IMR-90 (cell line): ENCODE measurements at places on chromosomes 5 and 9. TPM values are rescaled to one million over a fixed set of nuclear protein-coding genes. Genes with fewer than 3 reads are reported as not detected.

The TMEM252 gene
- total RNA-seq, result not detected in 2 replicates

The LRRC14B gene
- not detected in 2 replicates for total RNA-seq

The FAM78A gene
- under 0.01 and 0.18 TPM in 2 replicates for total RNA-seq

The SPINK13 gene
- not detected in 2 replicates for total RNA-seq

The F2RL2 gene
- total RNA-seq, result 18.1 and 21.7 TPM in 2 replicates

The SLC36A3 gene
- total RNA-seq, result not detected in 2 replicates

The ENHO gene
- not detected in 2 replicates for total RNA-seq

The DBH gene
- total RNA-seq, result not detected in 2 replicates

The SEMA4D gene
- 0.56 and 0.90 TPM in 2 replicates for total RNA-seq

The RMI1 gene
- 6.8 and 12.8 TPM in 2 replicates for total RNA-seq

The MYOZ3 gene
- total RNA-seq, result under 0.01 TPM in 2 replicates

The WDR38 gene
- total RNA-seq, result not detected in 2 replicates

The LRRC19 gene
- total RNA-seq, result not detected in 2 replicates

The TMEM232 gene
- 0.36 and 0.56 TPM in 2 replicates for total RNA-seq

The REEP2 gene
- 12.4 and 20.3 TPM in 2 replicates for total RNA-seq

The CENPH gene
- 3.8 and 10.8 TPM in 2 replicates for total RNA-seq

The ZCCHC10 gene
- total RNA-seq, result 4.1 and 7.2 TPM in 2 replicates

The GPR150 gene
- total RNA-seq, result under 0.01 TPM in 2 replicates

The BTNL8 gene
- total RNA-seq, result not detected in 2 replicates

The MARVELD2 gene
- 0.54 and 0.83 TPM in 2 replicates for total RNA-seq

The PPIC gene
- 20.6 and 36.9 TPM in 2 replicates for total RNA-seq

The MSMP gene
- total RNA-seq, result not detected in 2 replicates

The ARL14EPL gene
- total RNA-seq, result not detected in 2 replicates

The CNTNAP3 gene
- total RNA-seq, result 0.90 and 1.1 TPM in 2 replicates

The NDUFS6 gene
- total RNA-seq, result 10.4 and 26.9 TPM in 2 replicates

The LCN9 gene
- total RNA-seq, result not detected in 2 replicates

The PCDHB6 gene
- total RNA-seq, result under 0.01 TPM in 1 of 2 replicates, not detected in the other

The ZFYVE16 gene
- 11.1 and 19.4 TPM in 2 replicates for total RNA-seq

The PCDHGC5 gene
- total RNA-seq, result 2.5 and 2.9 TPM in 2 replicates

The BTNL3 gene
- not detected in 2 replicates for total RNA-seq

The DNAH5 gene
- 4.3 and 4.7 TPM in 2 replicates for total RNA-seq

The OLFM1 gene
- total RNA-seq, result 0.28 and 0.36 TPM in 2 replicates

The SLC25A2 gene
- total RNA-seq, result 0.28 TPM in 1 of 2 replicates, not detected in the other

The RASEF gene
- under 0.01 TPM in 2 replicates for total RNA-seq

The C1QTNF2 gene
- total RNA-seq, result 0.72 and 0.83 TPM in 2 replicates

The PHF24 gene
- total RNA-seq, result not detected in 2 replicates
